ENCODE measurements at places on chromosomes 7 and 10.

GRCh38 chr7:15352421-15353206 lies 209.2 kb downstream of the AGMO start:
- no peak for DNase-seq

GRCh38 chr10:68900427-68901104 lies 549 bp upstream of the DDX50 start:
- DNase-seq = no peak

DNA sequence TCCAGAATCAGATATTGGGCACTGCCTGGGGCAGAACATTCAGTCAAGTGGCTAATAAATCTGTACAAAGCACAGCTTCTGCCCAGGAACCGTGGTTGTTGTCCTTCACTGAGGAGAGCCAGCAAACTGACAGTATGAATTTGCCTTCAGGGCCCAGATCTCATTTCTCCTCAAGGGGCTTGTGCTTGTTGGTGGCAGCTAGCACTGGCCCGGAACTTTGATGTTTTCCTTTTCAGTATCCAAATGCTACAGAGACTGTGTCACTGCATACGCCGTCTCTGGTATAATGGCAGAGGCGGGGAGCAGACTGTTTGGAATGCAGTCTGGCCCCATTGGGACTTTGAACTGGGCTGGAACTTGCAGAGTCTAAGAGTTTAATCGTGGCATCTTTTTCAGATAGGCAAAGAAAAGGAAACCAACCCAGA lies 30.4 kb upstream of the ADD3 start:
- DNase-seq = peak; percentile 92

DNA sequence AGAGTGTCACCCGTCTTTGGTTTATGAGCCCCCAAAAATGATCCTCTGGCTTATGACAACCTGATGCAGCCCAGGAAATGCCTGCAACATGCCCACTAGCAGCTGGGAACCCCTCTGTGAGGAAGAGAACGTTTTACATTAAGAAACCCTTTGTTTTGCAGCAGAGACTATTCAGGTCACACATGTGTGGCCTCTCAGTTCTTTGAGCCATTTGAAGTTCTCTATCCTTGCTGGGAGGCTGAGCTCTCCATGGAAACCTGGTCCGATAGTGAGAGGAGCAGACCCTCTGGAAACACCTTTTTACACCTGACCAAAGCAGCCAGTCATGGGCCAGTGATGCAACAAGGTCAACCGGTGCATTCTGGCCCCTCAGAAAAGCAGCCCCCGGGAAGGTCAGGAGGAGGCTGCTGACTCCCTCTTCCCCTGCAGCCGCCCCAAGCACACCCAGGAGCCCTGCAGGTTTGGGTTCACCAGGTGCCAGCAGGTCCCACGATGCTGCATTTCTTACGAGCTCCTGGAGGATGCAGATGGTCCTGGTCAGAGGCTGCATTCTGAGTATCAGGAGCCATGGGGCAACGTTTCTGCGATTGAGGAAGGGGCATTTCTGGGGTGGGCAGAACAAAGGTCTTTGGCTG lies 134.3 kb downstream of the ZMYND11 start:
- DNase-seq = no peak

- no peak for DNase-seq
These were observed 9.6 kb downstream of the GSTK1 start for GRCh38 chr7:143272871-143273270.

DNA sequence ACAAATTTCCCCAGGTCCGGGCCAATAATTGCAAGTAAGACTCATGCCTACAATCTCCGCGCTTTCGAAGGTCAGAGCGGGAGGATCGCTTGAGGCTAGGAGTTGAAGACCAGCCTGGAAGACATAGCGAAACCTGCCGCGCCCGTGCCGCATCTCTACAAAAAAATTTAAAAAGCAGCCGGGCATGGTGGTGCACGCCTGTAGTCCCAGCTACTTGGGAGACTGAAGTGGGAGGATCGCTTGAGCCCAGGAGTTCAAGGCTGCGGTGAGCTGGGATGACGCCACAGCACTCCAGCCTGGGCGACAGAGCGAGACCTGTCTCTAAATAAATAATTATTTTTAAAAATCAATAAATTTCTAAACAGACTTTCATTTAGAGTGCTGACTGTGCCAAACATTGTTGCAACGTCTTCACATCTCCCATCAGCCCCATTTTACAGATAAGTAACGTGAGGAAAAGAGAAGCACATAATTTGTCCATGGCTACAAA lies 494 bp upstream of the CFAP43 start:
- DNase-seq = no peak

Data from Caco-2 (cell line).